Activated CD4-positive, alpha-beta T cell treated with anti-CD3 and anti-CD28 coated beads, Interleukin-2, amount 50 U/mL, for 1 hour (primary cell): ENCODE measurements at places on chromosomes 3 and 15.

DNA sequence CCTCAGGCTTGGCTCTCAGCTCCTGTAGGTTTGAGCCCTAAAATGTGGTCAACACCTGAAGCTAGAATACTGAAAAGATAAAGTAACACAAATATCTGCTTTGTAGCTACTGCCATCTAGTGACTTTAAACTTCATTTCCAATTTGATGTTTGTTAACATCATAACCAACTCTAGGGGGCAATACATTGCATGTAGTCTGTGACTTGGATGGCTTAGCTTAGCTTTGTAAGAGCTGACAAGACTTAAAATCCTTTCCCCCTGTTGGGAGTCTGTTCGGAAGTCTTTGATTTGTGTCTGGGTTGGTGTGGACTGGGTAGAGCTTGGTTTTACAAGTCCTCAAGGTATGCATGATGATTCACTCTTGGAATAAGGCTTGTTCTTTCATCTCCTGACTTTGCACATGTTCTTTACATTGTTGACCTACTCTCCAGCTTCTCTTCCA is 51.7 kb downstream of the SCN11A start:
- DNase-seq, result no peak

- no peak for DNase-seq
Measured at GRCh38 chr3:123349201-123349535, 99.7 kb downstream of the ADCY5 start.

DNA sequence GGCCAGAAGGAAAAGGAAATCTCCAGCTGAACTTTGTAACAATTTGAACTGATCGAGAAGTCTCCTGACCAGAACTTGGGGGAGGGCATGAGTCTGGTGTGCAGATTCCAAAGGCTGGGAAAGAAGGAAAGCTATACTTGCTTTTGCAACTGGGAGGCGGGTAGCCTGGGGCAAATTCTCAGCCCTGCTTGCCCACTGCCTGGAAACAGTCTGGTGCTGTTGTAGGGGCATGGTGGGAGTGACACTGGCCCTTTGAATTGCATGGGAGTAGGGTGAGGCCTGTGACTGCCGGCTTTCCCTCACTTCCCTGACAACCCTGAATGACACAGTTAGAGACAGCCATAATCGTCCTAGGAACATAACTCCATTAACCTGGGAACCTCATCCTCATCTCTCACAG is 114.0 kb upstream of the POU1F1 start:
- DNase-seq, result no peak

DNA sequence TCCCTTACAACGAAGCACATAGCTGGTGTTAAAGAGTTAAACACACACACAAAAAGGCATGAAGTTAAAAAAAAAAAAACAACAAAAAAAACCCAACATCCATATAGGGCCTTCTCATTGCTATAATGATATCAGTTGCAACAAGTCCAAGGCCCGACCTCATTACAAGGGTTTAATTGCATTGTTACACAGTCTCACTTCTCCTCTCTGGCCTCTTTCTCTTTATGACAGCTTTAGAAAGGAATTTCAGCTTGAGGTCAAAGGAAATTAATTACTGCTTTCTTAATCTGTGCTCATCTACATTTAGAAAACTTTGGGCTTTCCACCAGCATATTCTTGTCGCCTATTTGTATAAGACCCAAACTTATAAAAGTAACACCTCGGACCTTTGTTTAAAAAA is 342.1 kb downstream of the NR2F2 start:
- no peak for DNase-seq

GRCh38 chr15:49079340-49080039 is 33.2 kb upstream of the SECISBP2L start:
- no peak for DNase-seq

GRCh38 chr15:62165793-62166375 is 799 bp upstream of the C2CD4B start:
- DNase-seq, result no peak

GRCh38 chr15:77980098-77980497 is 97.4 kb downstream of the TBC1D2B start:
- no peak for DNase-seq

- DNase-seq, result no peak
Measured at GRCh38 chr3:181278468-181279238, 289.1 kb upstream of the DNAJC19 start.

- no peak for DNase-seq
Measured at GRCh38 chr3:114464548-114464947, 170.7 kb downstream of the TIGIT start.

DNA sequence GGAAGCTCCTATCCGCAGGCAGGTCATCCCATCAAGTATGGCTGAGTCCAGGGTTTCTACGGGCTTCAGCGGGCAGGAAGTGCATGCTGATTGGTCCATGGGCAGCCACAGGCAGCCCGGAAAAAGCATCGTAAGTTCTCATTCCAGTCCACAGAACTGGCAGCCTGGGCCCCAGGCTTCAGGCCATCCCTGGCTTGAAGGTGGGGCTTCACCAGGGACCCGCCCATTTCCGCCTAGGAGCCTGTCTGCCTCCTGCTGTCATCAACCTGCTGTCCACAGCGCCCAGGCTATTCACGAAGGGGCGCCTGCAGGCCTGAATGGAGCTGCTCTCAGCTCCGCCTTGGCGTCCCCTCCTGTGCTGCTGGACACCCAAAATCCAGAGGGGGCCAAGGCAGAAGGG is 13.9 kb downstream of the PCYT1A start:
- no peak for DNase-seq

GRCh38 chr3:62416144-62416543 is 42.8 kb upstream of the FEZF2 start:
- DNase-seq, result no peak

DNA sequence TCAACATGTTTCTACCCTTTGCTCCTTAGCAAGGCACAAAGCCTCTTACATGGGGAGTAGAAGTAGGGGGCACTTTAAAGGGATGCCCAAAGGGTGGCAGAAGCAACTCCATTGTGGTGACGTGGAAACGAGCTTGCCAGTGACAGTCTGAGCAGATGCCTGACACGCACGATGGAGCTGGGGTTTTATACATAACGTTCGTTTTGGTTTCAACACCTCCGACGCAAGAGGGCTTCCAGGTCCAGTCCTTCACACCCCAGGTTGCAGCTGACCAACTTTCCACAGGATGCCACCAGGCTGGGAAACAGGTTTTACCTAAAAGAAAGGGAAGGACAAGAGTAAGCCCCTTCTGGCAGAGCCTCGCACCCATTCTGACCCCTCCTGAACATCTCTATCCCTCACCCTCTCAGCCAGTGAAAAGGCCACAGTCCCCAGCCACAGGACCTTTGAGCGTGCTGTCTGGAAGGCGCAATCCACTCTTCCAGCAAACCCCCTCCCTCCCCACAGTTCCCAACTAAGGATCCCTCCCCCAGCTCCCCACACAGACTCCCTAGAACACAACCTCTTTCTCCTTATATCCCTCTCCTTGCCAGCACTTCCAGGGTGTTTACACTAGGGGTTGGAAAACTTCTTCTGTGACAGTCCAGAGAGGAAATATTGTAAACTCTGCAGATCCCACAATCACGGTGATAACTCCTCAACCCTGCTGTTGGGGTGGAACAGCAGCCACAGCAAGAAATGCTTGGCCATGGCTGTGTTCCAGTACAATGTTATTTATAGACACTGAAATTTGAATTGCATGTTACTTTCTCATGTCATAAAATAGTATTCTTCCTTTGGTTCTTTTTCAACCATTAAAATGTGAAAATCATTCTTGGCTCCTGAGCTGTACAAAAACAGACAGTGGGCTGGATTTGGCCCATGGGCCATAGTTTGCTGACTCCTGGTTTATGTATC is 36.2 kb downstream of the FAM174B start:
- no peak for DNase-seq

DNA sequence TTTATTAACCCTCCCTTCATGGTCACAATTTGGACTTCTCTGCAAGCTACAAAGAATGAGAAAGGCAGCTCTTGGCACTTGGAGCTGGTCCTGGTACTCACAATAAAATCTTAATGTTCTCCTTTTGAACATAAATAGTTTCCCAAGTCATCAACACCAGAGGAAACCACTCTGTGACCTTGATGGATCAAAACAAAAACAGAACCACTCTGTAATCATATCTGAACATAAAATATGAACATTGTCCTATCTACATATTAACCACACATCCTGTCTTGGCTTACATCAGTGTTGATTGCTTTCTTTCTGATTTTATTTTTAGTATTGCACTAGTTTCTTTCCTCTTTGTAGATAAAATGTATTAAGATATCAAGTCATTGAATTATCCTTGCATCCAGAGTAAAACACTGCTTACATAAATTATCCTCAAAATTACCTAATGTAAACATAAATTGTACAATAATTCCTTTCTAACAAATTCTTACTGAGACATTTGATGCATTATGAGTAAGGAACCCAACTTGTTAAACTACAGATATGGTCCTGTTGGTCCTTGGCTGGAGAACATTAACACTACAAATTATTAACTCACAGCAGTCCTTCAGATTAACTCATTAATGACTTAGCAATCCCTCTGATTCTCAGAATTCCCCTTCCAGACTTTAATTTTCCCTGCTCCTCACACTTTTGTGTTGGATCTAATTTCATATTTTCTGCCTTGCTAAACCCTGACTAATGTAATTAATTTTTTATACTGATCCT is 860.5 kb downstream of the DIPK2A start:
- DNase-seq, result no peak

DNA sequence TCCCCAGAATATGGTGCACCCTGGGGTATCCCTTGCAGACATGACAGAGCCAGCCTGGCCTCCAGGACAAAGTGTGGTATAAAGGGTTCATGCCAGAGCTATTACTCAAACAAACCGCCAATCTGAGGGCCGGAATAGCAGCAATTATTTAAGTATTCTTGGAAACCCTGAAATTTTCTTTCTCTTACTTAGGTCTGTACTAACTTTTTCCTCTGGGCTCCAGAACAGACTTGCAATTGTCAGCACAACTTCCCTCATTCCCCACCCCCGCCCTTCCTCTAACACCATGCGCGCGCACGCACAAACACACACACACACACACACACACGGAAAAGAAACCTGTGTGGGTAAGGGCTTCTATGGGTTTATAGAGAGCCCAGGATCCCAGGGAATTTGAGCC is 56.3 kb downstream of the ISG20 start:
- DNase-seq, result no peak

DNA sequence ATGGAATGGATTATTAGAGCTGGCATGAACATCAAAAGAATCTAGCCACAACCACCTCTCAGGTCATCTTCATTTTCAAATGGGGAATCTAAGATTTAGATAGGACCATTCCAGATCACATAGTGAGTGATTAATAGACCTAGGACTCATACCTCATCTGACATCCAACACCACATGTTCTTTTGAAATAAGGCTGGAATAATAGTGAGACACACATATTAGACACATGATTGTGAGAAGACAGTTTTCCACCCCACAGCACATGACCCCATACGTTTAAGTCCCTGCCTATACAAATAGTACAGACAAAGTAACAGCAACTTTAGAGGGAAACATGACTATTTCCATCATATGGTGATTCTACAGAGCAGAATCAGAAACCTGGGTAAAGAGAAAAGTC is 344.7 kb upstream of the TPRG1 start:
- DNase-seq, result no peak

GRCh38 chr3:54215521-54215920 is 93.2 kb downstream of the CACNA2D3 start:
- no peak for DNase-seq

DNA sequence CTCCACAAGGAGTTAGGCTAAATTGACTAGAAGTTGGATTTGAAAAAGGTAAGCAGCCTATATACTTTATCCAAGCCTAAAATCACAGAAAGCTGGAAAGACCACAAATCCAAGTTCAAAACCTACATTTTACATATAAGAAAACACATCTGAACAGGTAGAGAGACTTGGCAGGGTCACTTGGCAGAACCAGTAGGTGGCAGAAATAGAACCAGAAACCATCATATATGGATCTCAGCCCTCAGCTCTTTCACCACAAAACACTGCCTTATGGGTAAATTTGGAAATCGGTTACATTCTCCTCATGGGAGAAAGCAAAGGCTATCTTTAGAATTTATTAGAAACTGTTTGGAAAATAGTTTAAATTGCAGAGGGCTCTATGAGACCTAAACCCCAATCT is 44.2 kb downstream of the MKRN2 start:
- no peak for DNase-seq

DNA sequence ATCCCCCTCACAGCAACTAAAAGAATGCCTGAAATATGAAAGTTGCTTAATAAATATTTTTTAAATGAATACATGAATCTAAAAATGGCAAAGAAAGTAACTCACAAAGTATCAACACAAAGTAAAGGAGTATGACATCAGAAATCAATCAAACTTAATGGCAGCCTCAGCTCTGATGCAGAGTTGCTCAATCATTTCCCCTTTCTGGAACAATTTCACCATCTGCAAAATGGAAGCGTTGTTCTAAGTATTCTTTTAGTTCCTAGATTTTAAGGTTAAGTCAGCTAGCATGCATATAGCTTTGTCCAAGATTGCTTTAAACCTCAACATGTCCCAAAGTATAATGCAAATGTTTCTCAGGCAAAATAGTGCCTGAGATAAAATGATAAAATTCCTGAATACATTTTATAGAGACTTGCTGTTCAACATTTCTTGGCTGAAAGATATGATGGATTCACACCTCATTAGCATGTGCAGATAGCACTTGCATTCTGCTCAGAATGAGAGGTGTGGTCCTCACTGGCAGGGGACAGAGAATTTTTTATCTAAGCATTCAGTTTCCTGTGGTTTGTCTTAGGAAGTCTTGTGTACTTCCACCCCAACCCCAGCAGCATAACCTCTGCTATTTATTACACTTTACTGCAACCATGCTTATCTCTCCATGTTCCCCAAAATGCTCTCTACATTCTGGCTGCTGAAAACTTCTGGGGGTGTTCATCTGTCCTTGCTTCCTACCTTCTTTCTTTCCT is 429.3 kb downstream of the GRM7 start:
- DNase-seq, result no peak

GRCh38 chr3:141484701-141485287 is 2.0 kb upstream of the RASA2 start:
- no peak for DNase-seq

DNA sequence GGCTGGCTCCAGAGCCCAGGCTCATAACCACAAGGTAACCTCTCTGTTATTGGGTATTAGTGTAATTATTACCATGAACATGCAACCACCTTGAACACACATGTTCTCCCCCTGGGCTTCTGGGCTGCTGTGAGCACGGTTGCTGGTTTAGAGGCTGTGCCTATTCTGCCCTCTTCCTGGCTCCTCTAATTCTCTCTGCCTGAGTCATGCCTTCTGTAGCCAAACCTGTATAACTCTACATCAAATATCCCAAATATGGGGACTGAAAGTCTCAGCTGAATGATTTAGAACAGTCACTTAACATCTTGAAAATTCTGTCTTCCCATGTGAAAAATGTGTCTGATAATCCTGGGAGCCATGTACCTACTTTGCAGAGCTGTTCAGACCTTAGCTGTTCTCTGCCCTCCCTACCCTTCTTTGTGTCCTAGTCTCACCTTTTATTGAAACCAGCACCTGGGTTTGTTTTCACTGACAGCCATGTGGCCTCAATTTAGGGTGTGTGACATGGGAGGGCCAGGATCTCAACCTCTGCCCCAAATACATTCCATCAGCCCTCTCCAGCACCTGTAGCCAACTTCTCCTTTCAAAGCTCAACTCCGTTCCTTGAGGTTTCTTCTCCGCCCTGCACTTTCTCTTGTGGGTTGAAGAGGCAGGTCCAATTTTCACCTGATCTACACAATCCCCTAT is 60.7 kb downstream of the PDZRN3 start:
- DNase-seq, result no peak
